ENCODE measurements at places on chromosomes 1 and 21. TPM values are rescaled to one million over a fixed set of nuclear protein-coding genes. Genes with fewer than 3 reads are reported as not detected.

DNA sequence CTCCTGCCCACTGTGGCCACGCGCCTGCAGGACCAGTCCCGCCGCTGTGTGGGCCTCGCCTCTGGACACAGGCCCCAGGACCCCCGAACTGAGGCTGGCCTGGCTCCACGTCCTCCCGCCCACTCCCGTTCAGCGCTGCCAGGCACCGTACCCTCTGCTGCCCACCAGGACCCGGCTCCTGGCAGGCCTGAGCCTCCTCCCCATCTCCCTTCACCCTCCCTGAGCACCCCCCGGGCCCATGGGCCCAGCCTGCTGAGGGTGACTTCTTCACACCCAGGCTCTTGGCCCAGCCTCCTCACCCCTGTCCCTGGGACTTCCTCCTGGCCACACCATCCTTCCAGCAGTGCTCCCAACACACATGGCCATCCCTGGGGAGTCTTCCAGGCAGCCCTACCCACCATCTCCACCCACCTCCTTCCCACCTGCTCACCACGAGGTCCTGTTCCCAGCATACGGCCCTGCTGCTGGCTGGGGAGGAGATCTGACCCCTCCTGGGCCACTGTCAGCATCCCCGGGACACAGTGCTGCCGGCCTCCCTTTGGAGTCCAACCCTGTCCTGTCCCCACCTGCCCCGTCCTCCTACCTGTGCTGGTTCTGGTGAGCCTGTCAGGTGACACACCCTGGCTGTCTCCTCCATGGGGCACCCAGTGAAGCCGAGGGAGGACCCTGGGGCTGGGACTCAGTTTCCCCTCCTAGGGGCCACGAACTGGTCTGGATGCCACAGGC is 53.7 kb downstream of the SLX9 start:
- no peak for DNase-seq

The CELA3A gene
- not detected for total RNA-seq

DNA sequence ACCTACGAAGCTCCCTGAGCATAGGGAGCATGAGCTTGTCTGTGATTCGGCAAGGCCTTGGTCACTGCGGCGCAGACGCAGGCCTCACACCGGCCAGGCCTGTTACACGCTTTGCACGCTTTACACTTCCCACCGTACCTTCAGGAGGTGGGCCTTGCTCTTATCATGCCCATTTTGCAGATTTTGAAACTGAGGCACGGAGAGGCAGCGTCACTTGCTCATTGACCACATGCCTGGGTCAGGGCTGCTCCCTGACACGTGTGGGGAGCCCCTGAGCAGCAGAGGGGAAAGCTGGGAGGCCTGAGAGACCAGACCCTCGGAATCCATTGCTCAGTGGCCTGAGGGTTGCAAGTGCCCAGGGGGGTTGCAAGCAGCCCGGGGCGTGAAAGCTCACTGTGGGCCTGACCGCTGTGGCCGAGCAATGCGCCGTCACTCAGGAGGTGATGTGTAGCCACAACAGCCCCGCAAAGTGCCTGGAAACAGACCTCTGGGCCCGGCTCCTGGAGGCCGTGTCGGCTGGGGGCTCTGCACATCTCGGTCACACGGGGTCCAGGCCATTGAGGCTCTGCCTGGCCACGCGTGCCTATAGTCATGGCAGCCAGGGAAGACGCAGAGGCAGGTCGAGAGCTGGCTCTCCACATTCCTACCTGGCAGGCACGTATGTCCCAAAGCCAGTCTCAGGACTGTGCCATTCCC is 6.9 kb downstream of the ARHGEF16 start:
- no peak for DNase-seq

DNA sequence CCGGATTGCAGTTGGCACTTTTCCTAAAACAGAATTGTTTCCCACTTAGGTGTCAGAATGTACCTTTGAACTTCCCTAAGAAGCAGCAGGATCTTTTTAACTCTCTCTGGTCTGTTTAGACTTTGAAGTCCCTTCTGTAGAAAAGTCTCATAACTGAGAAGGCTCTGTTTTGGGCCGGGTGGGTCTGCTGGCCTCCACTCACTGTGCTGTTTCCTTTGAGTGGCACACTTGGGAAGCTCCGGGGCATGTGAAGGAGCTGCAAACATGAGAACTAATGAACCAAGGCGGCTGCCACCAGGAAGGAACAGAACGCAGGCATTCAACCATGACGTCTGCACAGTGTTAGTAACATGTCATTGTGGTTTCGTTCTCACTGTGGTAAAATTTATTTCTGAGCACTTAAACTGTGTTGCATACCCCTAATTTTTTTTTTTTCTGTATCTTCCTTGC is 19.5 kb upstream of the NCMAP start:
- DNase-seq, result peak; percentile 71

The PGLYRP4 gene
- not detected for total RNA-seq

The CR2 gene
- 0.23 TPM for total RNA-seq

GRCh38 chr1:100796046-100796445 is 76.5 kb downstream of the VCAM1 start:
- no peak for DNase-seq

The CDA gene
- not detected for total RNA-seq

The NPL gene
- total RNA-seq, result 3.4 TPM

DNA sequence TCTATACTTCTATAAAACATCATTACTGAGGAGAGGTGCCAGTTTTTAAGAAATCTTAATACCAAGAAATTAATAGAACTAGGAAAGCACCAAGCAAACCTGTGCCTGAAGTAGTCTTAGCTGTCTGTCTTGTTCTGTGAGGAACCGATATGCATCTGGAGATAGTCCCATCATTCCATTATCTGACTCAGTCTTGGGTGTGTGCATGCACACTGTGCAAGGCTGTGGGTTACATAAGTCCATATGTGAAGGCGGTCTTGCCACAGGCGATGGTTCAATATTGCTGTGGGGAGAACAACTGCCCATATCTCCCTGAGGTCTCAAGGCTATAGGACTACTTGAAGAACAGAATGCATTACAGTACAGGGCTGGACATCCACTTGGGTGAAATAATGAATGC is 33.8 kb downstream of the STIL start:
- DNase-seq, result no peak

The OR2T33 gene
- total RNA-seq, result not detected

- no peak for DNase-seq
Measured at GRCh38 chr1:156858555-156858956, 361 bp downstream of the INSRR start.

The LY9 gene
- total RNA-seq, result 9.7 TPM

GRCh38 chr21:28899220-28899619 is 93.5 kb downstream of the LTN1 start:
- no peak for DNase-seq

All from activated naive CD4-positive, alpha-beta T cell treated with anti-CD3 and anti-CD28 coated beads, Interleukin-2, amount 50 U/mL, for 72 hours (primary cell).